Stimulated activated CD4-positive, alpha-beta T cell treated with anti-CD3 and anti-CD28 coated beads, Interleukin-15, amount 100 ng/mL, for 48 hours (primary cell): ENCODE measurements at places on chromosomes 3 and 15.

- no peak for DNase-seq
Measured at GRCh38 chr15:59557581-59557980, 54.0 kb upstream of the GCNT3 start.

GRCh38 chr3:76669322-76669721, 370.6 kb upstream of the ROBO2 start:
- no peak for DNase-seq

GRCh38 chr3:115670911-115671310, 47.6 kb downstream of the GAP43 start:
- DNase-seq: no peak

GRCh38 chr15:58407778-58408177, 24.0 kb upstream of the LIPC start:
- no peak for DNase-seq

GRCh38 chr15:87902772-87903426, 353.6 kb downstream of the NTRK3 start:
- no peak for DNase-seq

DNA sequence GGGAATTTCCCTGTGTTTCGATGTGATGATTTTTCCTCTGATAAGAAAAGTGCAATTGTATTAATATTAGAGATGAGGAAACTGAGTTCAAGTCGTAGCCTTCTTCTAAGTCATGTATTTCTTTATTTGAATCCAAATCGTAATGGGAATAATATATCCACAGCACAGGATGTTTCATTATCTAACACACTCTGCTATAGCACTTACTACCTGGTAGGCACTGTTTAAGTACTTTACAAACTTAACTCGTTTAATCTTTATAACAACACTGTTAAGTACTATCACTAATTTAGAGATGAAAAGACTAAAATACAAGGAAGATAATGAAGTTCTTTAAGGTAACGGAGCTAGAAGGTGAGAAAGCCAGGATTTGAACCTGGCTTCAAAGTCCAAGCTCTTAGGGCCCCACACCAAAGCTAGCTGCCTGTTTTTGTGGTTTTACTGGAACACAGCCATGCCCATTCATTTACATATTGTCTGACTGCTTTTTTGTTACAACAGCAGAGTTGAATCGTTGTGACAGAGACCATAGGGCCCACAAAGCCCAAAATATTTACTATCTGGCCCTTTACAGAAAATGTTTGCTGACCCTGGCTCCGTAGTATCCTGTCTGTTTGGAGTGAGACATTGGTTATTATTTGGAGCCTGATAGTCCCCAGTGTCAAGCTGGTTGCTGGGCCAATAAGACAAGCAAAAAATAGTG, 9.6 kb upstream of the ATP13A3 start:
- no peak for DNase-seq

- DNase-seq: no peak
Measured at GRCh38 chr15:69881302-69881670, 216.4 kb downstream of the TLE3 start.

DNA sequence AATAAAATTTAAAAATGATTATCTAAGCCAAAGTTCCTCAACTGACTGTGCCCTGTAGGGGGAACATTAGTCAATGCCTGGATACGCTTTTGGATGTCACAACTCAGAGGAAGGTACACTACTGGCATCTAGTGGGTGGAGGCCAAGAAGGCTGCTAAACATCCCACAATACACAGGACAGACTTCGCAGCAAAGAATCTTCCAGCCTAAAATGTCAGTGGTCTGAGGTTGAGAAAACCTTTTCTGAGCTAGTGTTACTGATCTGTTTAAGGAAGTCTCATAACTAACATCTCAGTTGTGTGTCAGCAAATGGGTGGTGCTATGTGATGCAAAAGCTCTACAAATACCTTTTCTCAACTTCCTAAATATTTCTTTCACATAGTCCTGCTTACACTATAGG, 20.9 kb upstream of the LDHAL6B start:
- DNase-seq: no peak

- peak; percentile 49 for DNase-seq
Measured at GRCh38 chr15:84604826-84605553, 4.2 kb downstream of the ZSCAN2 start.

DNA sequence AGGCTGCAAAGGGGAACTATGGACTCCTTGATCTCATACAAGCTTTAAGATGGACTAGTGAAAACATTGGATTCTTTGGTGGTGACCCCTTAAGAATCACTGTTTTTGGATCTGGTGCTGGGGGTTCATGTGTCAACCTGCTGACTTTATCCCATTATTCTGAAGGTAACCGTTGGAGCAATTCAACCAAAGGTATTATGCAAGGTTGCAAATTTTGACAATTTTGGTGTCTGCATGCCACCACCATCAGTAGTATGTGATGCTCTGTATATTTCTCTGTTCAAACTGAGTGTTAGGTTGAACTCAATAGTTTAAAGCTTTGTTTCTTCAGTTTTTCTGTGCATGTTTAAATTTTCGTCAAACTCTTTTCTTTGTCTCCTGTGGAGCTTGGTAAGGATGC, 583.8 kb upstream of the NAALADL2 start:
- no peak for DNase-seq

DNA sequence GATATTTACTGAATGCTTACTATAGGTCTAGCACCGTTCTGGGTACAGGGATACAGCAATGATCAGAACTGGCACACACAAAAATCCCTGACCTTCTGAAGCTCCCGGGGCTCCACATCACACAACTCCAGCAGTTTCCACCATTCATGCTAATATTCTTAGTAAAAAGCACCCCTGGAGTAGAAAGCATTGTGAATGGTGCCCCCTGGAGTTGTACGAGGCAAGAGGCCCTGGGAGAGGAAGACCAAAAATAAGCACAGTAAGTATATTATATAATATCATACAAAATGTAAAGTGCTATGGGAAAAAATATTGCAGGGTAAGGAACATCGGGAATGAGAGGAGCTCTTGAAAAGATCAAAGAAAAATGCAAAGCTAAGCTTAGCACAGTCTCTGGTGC, 790 bp upstream of the SRGAP3 start:
- DNase-seq: no peak

- no peak for DNase-seq
Measured at GRCh38 chr15:28979208-28979841, 93.6 kb downstream of the APBA2 start.

GRCh38 chr3:154625756-154626155, 195.8 kb upstream of the GPR149 start:
- no peak for DNase-seq

DNA sequence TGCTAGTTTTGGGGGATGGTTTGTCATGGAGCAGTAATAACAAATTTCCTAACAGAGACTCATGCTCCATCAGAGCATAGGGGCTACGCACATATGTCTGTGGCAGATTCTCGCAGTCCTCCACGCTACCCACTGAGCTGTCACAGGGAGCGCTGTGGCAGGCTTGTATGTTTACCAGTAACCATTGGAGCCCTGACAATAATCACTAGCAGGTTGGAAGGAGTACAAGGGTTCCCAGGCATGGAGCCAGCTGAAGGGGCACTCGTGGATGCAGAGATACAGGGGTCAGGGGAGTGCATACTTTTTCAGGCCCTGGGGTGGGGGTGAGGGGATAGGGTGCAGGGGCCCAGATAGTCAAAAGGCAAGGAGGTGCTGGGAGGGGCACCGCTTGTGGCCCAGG, 7.9 kb upstream of the GP9 start:
- DNase-seq: no peak

- DNase-seq: peak; percentile 29
Measured at GRCh38 chr3:18868911-18869689, 279.2 kb upstream of the KCNH8 start.

DNA sequence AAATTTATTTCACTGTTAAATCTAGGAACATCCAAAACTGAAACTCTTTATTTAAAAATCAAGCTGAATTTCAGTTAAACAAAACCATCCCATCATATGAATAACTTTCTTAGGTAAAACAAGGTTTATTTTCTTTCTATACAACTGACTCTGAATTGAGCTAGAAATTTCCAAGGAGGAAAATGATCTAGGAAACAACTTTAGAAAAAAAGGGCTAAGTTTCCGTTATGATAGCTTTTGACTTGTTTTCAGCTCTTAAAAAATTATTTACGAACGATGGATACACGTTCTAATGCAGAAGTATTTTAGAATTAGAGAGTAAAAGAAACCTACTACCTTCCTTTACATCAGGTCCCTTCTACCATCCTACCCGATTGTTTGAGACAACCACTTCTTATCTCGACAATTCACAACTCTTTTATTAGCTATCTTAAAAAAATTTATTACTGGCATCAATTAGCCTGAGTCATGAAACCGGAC, 1.8 kb upstream of the IGF1R start:
- DNase-seq: no peak

- no peak for DNase-seq
Measured at GRCh38 chr15:56467616-56468015, 2.7 kb upstream of the MNS1 start.

GRCh38 chr3:183161552-183162336, 790 bp downstream of the LAMP3 start:
- no peak for DNase-seq

GRCh38 chr3:117488983-117489382, 779.4 kb downstream of the TUSC7 start:
- no peak for DNase-seq

DNA sequence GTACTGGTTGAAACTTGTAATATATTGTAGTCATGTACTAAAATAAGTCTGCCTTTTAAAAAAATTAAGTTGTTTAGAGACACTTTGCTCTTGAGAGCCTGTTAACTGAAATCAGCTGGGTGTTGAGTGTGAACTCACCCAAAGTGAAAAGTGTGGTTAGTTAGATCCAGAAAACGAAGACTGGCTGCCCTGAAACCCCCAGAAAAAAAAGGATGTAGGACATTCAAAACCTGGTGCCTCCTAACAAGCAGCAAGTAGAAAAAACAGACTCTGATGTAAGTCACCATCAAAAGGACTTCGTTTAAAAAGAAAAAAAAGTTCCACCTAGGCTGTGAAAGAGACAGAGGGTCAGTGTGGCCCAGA, 40.8 kb downstream of the UMPS start:
- no peak for DNase-seq

- no peak for DNase-seq
Measured at GRCh38 chr3:89570465-89570864, 463.0 kb downstream of the EPHA3 start.

DNA sequence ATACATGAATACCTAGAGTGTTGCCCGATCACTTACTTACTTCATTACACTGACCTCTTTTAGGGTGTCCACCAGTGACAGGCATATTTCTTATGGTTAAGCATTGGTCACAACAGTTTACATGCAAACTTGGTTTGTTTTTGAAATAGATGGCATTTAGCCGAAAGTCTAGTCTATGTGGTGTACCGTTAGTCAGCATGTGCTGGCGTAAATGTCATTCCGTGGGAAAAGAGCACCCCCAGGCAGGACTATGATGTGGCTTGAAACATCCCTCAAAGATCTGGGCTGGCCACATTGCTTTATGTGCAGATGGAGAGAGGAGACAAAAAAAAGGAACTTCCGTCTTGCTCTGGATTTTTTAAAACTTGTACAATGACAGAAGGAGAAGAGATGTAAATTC, 357.0 kb upstream of the ICE2 start:
- DNase-seq: no peak

GRCh38 chr3:137761563-137762503, 2.3 kb upstream of the SOX14 start:
- no peak for DNase-seq

DNA sequence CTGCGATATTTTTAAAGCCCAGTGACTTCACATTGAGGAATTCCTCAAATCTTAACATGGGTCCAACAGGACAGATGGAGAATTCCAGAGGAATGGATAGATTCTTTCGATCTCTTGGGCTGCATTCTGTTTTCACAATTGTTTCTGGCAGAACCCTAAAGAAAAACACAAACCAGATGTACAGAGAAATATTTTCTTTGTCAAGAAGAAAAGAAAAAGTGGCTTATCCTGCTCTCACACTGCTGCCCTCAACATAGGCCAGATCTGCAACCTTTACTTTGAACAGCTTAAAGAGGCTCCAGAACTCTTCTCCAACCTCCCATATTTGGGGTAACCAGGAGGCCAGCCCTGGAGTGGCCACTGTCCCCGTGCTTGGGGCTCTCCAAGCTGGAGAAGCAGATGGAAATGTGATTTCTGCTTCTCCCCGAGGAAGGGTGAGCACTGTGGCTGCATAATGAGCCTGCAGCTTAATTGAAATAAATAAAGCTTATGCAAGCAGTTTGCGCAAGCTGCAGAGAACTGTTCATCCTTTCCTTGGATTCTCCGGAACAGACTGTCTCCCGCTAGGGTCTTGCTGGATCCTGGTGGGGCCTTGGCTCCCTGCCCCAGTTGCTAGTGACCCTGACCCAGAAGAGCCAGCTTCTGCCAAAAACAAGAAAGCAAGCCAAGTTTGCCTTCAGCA, 453.2 kb upstream of the PROK2 start:
- no peak for DNase-seq

GRCh38 chr3:37990527-37990926, at the start of gene VILL:
Gene VILL (plus strand): TSS chr3:37990786. CDS start chr3:37993673, 2,887 bp downstream.
- DNase-seq: no peak

- DNase-seq: no peak
Measured at GRCh38 chr3:151925876-151926275, 52.4 kb downstream of the SUCNR1 start.

DNA sequence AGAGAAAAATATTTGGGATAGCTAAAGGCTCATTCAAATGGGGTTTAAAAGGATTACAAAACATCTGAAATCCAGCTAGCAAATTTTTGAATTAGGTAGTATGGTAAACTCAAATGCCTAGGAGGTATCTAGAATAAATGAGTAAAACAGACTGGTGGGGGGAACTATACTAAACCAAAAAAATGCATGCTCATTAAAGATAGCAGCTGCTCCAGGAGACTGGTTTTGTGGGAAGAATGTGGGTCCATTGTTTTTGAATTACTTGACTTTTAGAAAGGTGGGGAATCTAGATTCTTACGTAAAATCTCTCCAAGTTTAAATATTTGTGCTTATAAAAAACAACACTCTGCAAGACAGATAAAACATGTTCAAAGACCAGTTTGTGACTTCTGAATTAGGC, 73.8 kb downstream of the LEKR1 start:
- DNase-seq: no peak

GRCh38 chr15:39625451-39625850, 44.6 kb downstream of the THBS1 start:
- no peak for DNase-seq

- no peak for DNase-seq
Measured at GRCh38 chr15:57789225-57789624, 82.7 kb downstream of the POLR2M start.

- no peak for DNase-seq
Measured at GRCh38 chr3:129240436-129240835, 9.0 kb upstream of the COPG1 start.

GRCh38 chr15:74434263-74435136, 742 bp upstream of the SEMA7A start:
- no peak for DNase-seq
